Choroid plexus epithelial cell (primary cell): ENCODE measurements at places on chromosomes 6 and 20.
A peak's percentile ranks its signal among the peaks of the same experiment; 100 is the strongest.

DNA sequence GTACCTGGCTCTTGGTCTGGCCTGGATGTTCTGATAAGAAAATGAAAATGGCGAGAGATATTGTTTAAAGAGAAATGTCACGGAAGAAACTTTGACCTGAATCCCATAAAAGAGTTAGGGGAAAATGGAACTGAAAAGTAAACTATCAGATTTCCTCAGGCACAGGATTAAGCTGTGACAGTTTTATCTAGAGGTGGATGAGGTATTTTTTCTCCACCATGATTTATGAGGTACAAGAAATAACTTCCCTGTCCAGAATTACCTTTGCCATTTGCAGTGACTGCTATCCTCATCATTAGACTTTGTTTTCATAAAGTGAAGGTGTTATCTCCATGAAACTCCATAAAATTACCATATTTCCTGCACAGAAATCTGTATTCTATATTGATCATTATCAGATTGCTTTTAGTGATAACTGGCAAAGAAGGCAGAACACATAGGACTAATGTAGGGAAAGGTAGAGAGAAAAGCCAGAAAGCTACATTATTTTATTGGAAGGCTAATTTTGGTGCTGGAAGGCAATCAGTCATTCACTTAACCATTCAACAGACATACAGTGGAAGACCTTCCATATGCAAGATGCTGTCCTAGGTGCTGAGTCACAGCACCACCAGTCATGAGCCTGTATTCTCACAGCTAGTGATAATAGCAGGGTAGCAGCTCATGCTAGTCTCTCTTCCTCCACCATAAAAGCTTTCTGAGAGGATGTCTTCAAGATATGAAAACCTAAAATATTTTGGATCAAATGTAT lies 427.3 kb upstream of the CITED2 start:
- DNase-seq = peak; percentile 58

- no peak for DNase-seq
These were observed 541.1 kb downstream of the HAO1 start for GRCh38 chr20:7399114-7399513.

DNA sequence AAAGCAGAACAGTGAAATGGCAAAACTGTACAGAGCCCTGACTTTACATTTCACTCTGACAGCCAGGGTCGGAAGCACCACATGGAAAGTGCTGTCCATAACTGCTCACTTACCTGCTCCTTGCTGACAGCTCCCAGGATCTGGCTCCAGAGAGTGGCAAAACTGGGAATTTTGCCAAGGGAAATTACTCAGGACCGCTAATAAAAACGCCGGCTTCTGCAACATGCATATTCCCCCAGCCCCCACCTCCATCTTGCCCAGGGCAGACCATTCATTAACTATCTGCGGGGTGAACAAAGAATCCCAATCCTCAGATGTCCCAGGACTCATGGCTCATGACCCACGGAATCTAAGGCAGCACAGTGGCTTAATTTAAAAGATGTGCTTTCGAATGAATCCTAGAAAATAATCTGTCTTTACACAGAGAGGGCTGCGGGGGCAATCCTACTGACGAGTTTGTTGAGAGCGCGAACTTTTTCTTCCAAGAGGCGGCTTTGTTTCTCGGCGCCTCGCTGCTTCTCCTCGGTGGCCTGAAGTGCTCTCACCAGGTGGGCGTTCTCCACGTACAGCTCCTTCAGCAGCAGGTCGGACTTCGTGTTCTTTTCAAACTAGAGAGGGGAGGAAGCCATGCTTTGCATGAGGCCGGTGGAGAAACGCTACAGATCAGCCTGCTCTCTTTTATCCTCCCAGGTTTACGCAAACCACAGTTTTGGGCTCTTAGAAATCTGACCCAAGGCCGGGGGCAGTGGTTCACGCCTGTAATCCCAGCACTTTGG lies 45.8 kb downstream of the GINS1 start:
- DNase-seq = peak; percentile 26

- no peak for DNase-seq
These were observed 274.5 kb downstream of the NKAIN2 start for GRCh38 chr6:124078169-124078568.

DNA sequence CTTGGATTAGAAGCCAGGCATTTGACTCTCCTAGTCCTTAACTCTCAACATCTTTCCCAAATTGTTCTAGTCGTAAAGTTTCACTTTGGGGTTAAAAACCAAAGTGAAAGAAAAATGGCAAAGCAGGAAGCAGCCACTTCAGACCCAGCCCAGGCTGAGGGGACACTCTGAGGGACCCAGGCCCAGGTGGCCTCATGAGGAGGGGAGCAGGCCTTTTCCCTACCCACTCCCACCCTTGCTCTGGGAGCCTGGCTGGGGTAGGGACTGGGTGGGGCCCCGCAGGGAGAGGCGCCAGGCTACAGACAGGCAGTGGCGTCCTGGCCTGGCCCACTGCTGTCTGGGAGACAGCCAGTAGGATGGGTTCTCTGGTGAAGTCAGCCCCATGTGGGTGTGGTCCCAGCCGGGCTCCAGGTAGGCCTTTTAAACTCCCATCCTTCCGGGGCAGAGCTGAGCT lies 68.7 kb upstream of the MYL9 start:
- DNase-seq = no peak

GRCh38 chr6:34347303-34347702 lies 45.2 kb downstream of the NUDT3 start:
- no peak for DNase-seq

DNA sequence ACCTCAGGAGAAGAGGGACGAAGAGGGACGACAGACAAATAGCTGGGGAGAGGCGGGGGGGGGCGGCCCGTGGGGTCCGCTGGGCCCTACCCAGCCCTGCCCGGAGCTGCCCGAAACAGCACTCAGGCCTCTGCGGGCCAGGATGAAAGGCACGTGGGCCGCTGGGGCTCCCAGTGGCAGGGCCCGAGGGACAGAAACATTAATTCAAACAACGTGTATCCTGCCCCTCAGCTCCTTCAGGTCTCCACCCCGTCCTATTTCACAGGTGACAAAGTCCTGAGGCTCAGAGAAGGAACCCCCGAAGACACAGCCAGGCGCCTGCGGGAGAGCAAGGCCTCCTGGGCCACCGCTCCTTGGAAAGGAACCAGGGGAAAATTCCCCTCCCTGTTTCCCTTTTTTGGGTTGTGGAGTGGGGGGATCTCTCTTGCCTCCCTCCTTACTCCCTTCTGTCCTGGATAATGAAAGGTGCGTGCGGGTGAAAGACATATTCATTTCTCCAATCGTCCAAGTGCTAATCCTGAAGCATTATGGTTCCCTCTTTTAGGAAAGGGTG lies 93.3 kb downstream of the RNASET2 start:
- DNase-seq = no peak

- DNase-seq = peak; percentile 99
These were observed at the start of gene COL12A1 for GRCh38 chr6:75205776-75206575. COL12A1 (minus strand) TSS chr6:75206053; CDS start chr6:75202792, 3,261 bp downstream.

DNA sequence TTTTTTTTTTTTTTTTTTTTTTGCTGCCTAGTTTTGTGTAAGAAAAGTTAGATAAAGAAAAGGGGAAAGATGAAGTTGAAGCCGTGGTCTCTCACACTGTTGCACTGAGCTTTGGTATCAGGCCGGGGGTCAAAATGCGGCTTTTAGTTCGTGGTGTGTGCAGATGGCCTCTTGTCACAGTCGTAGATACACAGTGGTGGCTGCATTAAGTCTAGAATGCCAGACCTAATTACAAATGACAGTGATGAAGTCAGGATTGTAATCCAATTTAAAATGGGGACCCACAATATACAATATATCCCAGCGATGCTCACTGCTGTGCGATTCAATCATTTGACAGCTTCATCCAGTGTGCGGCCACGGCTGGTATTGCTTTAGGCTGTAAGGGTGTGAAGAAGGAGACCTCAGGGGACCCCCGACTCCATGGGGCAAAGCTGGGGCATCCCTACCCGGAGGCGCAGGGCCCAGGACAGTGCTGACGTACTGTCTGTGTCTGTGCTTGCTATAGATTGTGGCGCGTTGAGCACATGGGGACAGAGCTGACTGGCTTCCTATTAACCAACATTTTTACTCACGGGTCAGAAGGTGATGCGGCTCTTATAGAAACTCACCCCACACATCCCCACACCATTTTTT lies 210.0 kb upstream of the SOX4 start:
- DNase-seq = no peak

- peak; percentile 56 for DNase-seq
These were observed 36.0 kb upstream of the SLC35D3 start for GRCh38 chr6:136886091-136886490.

DNA sequence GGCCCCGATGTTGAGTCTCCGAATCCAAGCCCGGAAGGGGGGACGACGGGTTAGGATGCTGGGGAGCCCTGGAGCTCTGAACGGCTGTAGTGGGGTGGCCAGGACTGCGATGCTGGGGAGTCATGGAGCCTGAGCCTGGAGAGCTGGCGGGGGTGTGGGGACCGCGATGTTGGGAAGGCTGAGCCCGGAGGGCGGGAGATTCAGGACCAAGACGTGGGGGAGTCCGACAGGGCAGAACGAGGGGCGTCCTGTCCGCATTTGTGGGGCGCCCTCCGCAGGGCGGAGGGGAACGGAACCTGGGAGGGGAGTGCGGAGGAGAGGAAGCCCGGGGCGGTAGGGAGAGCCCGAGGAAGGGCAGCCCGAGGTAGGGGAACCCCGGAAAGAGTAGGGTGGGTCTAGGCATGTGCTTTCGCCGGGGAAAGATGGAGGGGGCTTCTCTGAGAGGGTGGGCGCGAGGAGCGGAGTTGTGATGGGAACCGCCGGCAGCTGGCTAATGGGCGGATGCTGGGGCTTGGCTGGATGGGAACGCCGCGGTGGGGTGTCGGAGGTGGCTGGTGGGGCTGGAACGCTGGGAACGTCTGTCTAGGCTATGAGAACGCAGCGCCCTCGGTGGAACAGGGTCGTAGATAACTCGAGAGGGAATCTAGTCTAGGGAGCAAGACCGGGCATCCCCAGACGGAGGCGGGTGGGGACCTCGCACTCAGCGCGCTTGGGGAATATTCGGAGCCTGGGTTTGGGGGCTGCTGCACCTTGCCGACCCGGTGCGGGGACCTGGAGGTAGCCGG lies 684 bp downstream of the PAQR8 start:
- DNase-seq = no peak

GRCh38 chr20:16215041-16215440 lies 358.2 kb downstream of the KIF16B start:
- DNase-seq = no peak

DNA sequence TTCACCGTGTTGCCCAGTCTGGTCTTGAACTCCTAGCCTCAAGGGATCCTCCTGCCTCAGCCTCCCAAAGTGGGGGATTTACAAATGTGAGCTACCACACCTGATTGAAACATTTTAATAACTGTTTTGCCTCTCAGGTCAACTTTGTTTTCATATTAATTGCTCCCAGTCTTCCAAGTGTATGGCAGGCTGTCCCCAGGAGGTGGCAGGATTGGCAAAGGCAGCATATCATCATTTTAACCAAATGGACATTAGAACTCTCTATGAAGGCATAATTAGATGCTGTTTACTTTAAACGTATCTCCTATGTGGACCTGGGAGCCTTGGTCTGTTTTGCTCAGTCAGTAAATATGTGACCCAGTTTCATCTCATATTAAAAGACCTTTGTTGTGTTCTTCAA lies 59.2 kb upstream of the CSE1L start:
- peak; percentile 12 for DNase-seq

- DNase-seq = no peak
These were observed 93.3 kb downstream of the SCML4 start for GRCh38 chr6:107730683-107731314.

DNA sequence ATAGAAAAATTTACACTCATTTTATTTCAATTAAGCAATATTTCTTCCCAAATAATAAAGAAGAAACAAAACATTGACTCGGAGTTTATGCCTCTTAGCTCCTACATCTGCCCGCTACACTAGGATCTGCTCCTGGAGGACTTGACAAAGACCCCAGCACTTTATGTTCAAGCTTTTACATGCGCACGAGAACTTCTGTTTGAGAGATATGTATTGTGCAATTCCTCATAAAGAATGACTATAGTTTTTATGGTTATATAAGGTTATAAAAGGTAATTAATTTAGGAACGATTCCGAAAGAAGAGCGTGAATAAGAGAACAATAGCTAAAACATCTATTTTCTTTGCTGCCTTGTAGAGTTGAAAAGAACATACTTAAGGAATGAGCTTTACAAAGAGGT lies 12.4 kb upstream of the RALY start:
- DNase-seq = no peak

DNA sequence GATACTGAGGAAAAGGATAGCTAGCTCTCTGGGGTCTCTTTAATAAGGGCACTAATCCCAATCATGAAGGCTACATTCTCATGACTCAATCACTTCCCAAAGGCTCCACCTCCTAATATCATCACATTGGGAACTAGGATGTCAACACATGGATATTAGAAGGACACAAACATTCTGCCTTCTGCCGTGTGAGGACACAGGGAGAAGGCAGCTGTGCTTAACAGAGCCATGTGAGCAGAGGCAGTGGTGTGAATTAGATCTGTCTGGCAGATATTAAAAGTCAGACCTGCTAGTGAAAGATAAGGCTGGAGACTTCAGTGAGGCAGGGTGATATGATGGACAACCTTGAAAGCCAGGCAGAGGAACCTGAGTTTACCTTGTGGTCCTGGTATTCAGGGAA lies 341.9 kb downstream of the ARHGAP18 start:
- DNase-seq = no peak

GRCh38 chr6:33177552-33178446 lies 14.5 kb downstream of the COL11A2 start:
- no peak for DNase-seq

GRCh38 chr20:33472868-33473435 lies 16.9 kb upstream of the CBFA2T2 start:
- no peak for DNase-seq

- DNase-seq = no peak
These were observed 83.4 kb downstream of the TFAP2A start for GRCh38 chr6:10331334-10331968.

GRCh38 chr6:24911796-24912382 lies 23.9 kb downstream of the RIPOR2 start:
- no peak for DNase-seq

- DNase-seq = no peak
These were observed 90.0 kb downstream of the SASH1 start for GRCh38 chr6:148432462-148433195.

DNA sequence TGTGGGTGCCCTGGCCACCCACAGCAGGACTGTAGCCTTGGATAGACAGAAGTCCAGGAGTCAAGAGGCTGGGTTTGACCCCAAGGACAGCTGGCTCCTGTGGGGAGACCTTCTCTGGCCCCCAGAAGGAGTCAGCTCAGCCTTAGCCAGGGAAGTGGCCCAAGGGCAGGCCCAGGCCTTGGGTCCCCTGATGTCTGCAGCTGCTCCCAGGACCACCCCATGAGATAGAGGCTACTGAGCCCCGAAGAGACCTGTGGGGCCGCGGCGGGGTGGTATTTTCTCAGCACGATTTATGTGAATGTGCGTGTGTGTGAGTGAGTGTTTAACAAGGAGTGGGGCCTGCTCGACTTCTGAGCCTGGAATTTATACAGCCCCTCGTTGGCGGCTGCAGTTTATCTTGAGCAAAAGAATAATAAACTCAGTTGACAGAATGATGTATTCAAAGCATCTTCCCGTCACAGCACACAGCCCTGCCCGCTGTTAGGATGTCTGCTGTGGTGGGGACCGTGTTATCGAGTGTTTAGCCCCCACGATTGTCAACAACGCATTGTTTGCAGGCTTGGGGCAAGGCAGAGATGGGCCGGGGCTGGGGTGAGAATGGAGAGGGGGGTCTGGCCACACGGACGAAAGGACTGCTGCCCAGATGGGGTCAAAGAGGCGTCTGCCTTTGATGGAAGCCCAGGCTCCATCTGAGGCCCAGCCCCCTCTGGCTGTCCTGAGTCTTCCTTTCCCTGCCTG lies 163.3 kb downstream of the VEGFA start:
- DNase-seq = peak; percentile 30

GRCh38 chr6:119250036-119250435 lies 99.5 kb downstream of the MAN1A1 start:
- DNase-seq = no peak
